ENCODE measurements at places on chromosomes 5 and 9.

GRCh38 chr9:131289301-131290035, at the start of gene PLPP7:
PLPP7 (plus strand) TSS chr9:131289723; CDS start chr9:131289998, 275 bp downstream.
- no peak for DNase-seq

GRCh38 chr5:143016777-143017516, 246.8 kb downstream of the ARHGAP26 start:
- peak; percentile 21 for DNase-seq

DNA sequence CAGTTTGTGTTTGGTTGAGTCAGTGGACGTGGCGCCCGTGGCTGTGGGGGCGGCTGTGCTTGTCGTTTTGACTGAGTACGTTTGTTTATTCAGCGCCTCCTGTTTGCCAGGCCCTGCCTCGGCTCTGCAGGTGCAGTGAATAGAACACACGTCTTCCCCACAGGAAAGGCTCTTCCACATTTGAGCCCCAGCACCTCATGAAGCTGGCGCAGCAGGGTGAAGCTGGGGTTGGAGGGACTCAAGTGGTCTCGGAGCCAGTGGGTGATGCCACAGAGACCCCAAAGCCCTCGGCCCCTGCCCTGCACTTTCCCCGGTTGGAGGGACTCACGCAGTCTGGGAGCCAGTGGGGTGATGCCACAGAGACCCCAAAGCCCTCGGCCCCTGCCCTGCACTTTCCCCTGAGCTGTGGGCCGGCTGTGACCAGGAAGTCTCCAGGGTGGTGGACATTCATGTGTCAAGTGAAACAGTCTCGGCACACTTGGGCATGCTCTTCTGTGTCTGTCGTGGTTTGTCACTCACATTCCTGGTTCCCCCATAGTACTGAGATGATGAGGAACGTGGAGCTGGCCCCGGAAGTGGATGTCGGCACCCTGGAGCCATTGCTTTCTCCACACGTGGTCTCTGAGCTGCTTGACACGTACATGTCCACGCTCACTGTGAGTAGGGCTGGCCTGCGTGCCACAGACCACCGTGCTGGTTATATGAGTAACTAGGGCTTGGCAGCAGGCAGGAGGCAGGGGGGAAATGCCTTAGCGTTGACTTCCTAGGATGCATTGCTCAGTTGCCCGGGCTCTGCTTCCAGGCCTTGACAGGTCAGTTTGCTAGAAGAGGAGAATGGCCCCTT, 13.6 kb downstream of the EXOC3 start:
- DNase-seq: no peak

DNA sequence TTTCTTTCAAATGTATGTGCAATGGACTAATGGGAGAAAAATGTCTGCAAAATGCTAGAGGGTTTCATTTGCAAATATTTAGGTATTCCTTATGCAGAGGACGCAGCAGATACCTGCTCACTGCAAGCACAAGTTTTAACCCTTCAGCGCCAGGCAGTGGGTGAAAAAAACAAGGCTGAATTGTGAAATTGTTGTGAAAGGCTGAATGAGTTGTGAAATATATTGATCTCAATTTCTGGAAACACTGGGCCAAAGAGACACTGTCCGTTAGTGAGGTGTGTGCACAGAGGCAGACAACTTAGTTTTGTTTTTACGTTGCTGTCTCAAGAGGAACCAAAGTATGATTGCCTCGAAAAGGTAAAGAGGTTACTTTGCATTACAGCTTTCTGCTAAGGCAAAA, 18.8 kb downstream of the FUBP3 start:
- no peak for DNase-seq

- no peak for DNase-seq
These were observed 84.6 kb downstream of the CEMIP2 start for GRCh38 chr9:71683598-71684235.

DNA sequence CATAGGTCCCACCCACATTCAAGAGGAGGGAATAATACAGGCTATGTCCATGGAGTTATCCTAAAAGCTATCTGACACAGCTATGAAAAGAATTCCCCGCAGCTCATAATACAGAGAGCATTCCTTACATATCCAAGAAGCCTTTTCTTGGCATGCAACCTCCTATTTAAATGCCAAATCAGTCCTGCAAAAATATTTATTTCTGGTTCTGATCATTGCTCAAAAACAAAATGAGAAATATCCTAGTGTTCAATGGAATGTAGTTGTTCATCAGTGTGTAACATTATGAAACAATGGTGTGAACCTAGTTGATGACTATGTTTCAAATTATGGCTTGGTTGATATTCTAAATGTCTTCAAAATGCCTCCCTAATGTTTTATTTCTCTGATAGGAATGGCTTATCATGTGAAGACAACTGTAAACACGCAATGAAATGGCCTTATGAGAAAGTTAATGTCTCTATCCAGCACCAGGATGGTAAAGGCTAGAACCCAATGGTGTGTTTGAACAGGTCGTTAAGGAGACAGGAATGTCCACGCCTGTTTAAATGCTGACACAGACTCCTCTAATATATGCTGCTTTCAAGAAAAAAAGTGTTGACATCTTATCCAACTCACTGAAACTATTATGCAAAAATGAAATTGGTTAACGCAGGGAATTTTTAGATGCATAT, 126.7 kb upstream of the CDH6 start:
- DNase-seq: no peak

Data from T-helper 1 cell (primary cell).